ENCODE measurements at places on chromosomes 16 and 17.

GRCh38 chr16:84950906-84951305 lies 60.4 kb downstream of the ZDHHC7 start:
- peak; percentile 19 for DNase-seq

DNA sequence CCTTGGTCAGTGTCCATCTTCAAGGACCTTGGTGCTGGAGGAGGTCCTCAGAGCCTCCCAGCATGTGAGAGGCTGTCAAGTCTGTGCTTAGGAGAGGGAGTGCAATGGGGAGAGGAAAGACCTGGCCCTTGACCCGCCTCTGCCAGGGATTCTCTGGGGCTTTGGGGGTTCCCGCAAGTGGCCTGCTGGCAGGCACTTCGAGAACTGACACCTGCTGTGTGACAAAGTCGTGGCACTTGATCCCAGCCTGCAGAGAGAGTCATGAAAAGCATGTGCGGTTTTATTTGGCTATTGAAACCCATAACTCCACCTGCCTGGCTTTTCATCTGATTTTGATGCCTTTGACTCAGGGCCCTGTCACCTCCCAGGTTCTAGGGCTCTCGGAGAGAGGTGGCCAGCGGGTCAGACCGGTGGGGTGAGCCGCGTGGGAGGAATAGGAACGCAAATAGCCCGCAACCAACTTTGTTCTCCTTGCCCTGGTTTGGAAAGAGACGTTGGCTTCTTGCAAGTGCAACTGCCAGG lies 42.8 kb upstream of the GSE1 start:
- no peak for DNase-seq

DNA sequence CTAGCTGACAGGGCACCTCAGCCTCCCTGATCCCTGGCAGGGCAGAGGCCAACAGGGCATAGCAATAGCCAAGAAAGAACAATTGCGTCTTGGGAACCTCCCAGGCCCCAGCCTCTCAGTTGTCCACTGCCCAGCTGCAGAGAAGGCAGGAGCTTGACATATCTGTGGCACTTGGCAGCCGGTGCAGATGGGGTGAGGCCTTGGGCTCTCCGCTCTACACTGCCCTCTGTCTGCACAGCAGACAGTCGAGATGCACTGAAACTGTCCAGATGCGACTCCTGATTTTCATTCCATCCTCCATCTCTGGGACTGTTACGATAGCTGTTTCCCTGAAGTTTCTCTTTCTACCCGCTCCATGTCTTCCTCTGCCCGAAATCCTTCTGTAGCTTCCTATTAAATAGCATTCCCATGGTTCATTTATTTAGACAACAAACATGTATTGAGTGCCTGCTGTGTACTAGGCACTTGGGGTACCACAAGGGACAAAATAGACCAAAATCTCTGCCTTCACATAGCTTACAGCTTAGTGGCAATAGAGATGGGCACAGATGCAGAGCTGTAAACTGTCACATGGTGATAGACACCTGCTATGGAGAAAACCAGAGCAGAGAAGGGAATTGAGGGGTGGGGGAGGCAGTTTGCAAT lies 3.3 kb downstream of the POLR3E start:
- peak; percentile 30 for DNase-seq

DNA sequence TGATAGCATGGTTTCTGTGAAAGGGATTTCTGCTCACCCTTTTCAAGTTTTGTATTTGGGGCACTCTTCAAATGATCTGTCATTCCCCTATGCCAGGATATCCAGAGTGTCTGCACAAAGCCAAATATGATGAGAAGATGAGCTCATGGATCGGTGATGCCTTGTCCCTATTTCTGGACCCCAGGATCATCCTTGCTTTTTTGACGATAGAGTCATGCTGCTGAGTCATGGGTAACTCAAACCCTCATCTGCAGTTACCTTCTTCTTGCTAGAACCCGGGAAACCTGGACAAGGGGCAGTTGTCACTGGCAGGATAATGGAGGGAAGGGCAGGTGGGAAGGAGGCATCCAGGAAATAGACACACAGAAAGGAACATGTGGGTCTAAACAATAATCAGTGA lies 17.8 kb upstream of the MAPT start:
- no peak for DNase-seq

GRCh38 chr16:81544261-81544660 lies 99.7 kb downstream of the CMIP start:
- no peak for DNase-seq

DNA sequence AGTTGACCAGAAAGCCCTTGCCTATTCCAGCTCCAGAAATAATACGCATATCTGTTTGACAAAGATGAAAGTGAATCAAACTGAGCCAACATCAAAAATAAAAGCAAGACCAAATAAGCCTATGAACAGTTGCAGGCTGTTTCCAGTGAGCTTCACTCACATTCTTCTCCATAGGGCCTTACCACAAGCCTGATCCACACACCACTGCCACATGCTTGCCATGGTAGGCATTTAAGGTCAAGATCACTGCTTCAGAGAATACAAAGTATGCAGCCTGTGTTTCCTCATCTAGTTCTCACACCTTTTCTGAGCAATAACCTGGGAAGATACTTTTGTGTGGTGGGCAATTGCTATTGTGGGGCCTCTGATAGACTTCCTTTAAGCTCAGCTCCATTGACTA lies 1060.2 kb downstream of the CDH11 start:
- DNase-seq, result no peak

DNA sequence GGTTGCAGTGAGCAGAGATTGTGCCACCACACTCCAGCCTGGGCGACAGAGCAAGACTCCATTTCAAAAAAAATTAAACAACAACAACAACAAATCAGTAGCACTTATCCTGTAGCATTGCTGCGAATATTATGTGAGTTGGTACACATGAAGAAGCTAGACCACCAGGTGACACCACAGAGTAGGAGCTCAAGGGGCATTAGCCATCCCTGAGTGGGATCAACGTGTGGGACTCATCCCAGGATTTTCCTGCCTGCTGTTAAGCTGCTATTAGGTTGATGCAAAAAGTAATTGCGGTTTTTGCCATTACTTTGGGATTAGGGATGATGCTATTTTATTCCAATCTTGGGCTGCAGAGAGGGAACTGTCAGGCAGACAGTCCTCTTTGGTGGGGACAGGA lies 47.2 kb downstream of the OTOA start:
- DNase-seq, result no peak

GRCh38 chr16:85253084-85253941 lies 141.0 kb upstream of the CIBAR2 start:
- peak; percentile 71 for DNase-seq

GRCh38 chr16:1102921-1103635 lies 7.0 kb upstream of the C1QTNF8 start:
- DNase-seq, result peak; percentile 66

DNA sequence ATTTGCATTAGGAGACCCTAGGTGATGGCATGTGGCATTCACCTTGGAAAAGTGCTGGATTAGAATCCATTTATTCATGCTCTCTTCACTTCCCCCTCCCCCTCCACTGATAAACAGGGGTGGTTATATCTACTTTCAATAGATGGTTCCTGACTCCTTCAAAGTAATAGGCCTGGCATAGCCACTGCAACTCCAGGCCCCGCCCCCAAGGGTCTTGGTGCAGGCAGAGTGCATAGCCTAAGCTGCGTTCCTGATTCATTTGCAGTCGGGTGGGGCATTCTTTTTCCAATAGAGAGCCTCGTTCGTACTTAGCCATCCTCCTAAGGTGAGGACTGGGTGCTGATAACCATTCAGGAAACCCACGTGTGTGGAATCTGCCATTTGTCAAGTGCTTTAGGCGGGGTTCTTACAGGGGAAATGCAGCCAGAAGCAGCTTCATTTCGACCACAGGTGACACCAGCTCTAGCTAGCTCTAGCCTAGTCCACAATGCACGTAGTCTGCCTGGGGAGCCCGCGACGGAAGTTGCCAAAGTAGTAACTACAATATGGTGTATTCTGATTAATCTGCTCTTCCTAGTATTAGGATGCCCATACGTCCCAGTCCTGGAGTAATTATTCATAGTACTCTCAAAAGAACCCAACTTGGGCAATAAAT lies 11.1 kb downstream of the UBE2O start:
- no peak for DNase-seq

- DNase-seq, result no peak
Measured at GRCh38 chr17:69732272-69732918, 317.9 kb downstream of the MAP2K6 start.

DNA sequence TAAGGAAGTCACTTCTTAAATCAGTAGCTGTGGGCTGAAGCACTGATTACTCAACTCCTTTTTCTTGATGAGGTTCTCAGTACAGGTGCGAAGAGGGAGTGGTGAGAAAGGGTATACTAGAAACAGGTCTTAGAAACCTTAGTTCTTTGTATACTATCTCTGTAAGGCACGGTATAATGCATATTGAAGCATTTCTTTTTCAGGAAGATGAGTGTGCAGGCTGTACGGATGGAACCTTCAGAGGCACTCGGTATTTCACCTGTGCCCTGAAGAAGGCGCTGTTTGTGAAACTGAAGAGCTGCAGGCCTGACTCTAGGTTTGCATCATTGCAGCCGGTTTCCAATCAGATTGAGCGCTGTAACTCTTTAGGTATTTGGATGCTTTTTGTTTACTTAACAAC lies 39.2 kb downstream of the CYLD start:
- no peak for DNase-seq

DNA sequence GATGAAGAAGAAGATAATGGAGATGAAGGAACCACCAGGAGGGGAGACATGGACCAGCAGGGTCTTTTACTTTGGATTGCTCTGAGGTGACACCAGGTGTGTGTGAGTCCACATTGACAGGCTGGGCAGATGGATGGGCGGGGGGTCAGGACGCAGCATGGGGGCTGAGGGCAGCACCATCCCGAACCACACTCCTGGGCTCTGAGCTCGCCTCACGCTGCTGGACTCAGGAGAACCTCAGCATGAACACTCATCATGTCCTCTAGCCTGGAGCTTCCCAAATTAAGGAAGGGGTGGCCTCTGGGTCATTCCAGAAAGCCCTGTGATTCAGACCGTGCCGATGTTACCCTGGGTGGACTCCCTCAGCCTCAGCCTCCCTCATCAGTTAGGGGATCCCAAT lies 50.4 kb upstream of the MAP3K14 start:
- DNase-seq, result no peak

DNA sequence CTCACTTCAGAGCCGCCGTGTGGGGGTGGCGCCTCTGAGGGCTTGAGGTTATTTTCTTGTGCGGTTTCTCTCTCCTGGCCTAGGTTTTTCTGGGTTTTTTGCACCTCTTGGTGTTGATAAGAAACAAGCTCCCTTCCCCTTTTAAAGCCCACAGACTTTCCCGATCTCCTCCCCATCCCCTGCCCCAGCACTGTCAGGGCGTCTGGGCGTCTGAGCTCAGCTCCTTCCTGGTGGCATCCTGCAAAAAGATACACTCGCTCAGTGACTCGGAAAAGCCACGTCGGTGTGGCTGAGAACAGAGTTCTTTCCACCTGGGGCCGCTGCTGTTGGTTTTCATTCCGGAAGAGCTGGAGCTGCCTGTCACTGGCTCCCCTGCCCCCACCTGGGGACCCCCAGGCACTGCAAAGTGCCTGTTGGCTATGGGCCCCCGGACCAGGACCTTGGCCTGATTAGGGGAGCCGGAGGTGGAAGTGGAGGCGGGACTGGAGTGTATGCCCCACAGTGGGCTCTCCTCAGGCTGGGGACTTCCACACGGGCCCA lies 14.5 kb downstream of the BAIAP2 start:
- DNase-seq, result no peak

GRCh38 chr16:50696126-50696525 lies 2.7 kb downstream of the NOD2 start:
- no peak for DNase-seq

DNA sequence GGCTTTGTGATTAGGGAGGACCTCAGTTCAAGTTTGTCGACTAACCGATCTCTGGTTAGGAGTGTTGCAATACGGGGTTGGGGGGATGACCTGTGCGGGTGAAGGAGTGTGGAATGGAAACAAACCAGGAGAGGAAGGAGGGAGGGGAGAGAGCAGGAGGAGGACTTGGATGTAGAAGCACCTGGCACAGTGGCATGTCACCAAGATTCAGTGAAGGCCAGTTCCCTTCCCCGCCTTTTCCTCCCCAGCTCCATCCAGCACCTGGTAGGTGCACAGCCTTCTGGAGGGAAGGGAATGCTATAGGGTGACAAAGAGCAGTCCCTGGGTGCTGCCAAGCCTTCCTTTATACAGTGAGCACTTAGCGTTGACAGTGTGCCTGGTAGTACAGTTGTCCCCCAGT lies 107.4 kb upstream of the CRHR1 start:
- DNase-seq, result no peak

GRCh38 chr17:61335105-61335844 lies 64.4 kb upstream of the TBX2 start:
- no peak for DNase-seq

- DNase-seq, result peak; percentile 16
Measured at GRCh38 chr17:37848690-37849616, 75.3 kb upstream of the TBC1D3K start.

DNA sequence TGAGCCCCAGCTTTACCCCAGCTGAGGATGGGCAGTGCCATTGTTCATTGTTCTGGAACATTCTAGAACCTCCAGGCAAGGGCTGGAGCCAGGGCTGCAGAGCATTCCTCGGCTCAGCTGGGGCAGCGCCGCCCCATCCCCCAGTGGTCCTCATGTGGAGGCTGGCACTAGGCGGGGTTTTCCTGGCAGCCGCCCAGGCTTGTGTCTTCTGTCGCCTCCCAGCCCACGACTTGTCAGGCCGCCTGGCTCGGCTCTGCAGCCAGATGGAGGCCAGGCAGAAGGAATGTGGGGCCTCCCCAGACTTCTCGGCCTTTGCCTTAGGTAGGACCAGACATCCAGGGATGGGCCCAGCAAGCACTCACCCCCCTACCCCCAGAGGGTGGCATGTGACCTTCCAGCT lies at the start of gene TMEM95:
Gene TMEM95, plus strand, starts transcription at position 104 of the 400 bp plus-strand sequence. Its CDS starts 49 bp downstream, at position 153.
- DNase-seq, result no peak

- DNase-seq, result no peak
Measured at GRCh38 chr16:17497648-17498047, 26.9 kb upstream of the XYLT1 start.

DNA sequence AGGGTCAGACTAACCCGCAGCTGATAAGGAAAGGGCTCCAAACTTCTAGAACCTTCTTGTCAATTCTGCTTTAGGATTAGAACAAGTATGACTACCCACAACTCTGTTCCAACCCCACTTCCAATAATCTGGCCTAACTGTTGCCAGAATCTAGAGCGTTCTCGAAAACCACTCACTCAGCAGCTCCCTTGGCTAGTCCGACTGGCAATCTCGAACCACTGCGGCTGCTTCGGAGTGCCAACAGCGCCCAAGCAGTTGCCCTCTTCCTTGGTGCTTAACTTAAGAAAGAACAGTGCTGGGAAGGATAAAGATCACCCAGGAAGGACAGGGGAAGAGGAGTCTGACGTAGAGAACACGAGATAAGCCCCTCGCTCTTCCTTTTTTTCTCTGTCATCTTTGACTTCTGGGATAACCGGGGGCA lies 818 bp downstream of the DNAJC7 start:
- DNase-seq, result no peak

- no peak for DNase-seq
Measured at GRCh38 chr17:8537734-8538133, 92.8 kb downstream of the MYH10 start.

GRCh38 chr17:78842881-78843565 lies 2.4 kb upstream of the USP36 start:
- peak; percentile 50 for DNase-seq

Measured in stimulated activated CD4-positive, alpha-beta T cell treated with anti-CD3 and anti-CD28 coated beads, Interleukin-4, amount 100 ng/mL, for 48 hours (primary cell).